ENCODE measurements at places on chromosomes 6 and 20. TPM values are rescaled to one million over a fixed set of nuclear protein-coding genes. Genes with fewer than 3 reads are reported as not detected.
A peak's percentile ranks its signal among the peaks of the same experiment; 100 is the strongest.

- H3K4me1 ChIP-seq = peaks cover 11% of the 10 kb centered on the region
- no peak for DNase-seq
- no peaks in the 10 kb centered on the region for H3K27me3 ChIP-seq
- no peak overlapping the region for H3K4me3 ChIP-seq
- H3K27ac ChIP-seq = no peak overlapping the region
- H3K36me3 ChIP-seq = no peaks in the 10 kb centered on the region
These were observed 189.8 kb downstream of the ZDHHC14 start for GRCh38 chr6:157570752-157571151.

GRCh38 chr20:57998981-57999464 lies 229.4 kb downstream of the ANKRD60 start:
- peaks cover 15% of the 10 kb centered on the region for H3K27me3 ChIP-seq
- no peak overlapping the region for H3K27ac ChIP-seq
- no peaks in the 10 kb centered on the region for H3K36me3 ChIP-seq
- no peak for DNase-seq
- H3K4me3 ChIP-seq = peak overlapping the region; percentile 28

DNA sequence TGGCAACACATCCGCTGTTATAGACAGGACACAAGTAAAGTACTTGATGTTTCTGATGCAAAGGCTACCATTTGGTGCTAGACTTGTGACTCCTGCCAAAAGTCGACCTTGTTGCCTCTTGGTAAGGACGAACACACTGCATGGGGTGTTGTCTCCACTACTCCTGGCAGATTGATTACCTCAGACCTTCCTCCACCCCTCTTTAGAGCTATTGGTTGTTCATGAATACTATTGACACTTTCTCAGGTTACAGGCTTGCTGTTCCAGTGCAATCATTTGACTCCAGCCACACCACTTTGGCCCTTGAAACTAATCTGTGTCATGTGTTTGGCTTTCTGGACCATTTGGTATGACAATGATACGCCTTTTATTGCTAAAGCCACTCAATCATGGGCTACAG lies 62.3 kb downstream of the TRMT11 start:
- H3K36me3 ChIP-seq = no peaks in the 10 kb centered on the region
- no peak overlapping the region for H3K27ac ChIP-seq
- H3K4me1 ChIP-seq = no peaks in the 10 kb centered on the region
- no peak overlapping the region for H3K4me3 ChIP-seq

- no peak overlapping the region for H3K27ac ChIP-seq
- DNase-seq = no peak
- H3K36me3 ChIP-seq = no peaks in the 10 kb centered on the region
- no peak overlapping the region for H3K4me3 ChIP-seq
- no peaks in the 10 kb centered on the region for H3K27me3 ChIP-seq
- H3K4me1 ChIP-seq = peaks cover 7% of the 10 kb centered on the region
These were observed 1.5 kb upstream of the GOPC start for GRCh38 chr6:117603821-117604220.

DNA sequence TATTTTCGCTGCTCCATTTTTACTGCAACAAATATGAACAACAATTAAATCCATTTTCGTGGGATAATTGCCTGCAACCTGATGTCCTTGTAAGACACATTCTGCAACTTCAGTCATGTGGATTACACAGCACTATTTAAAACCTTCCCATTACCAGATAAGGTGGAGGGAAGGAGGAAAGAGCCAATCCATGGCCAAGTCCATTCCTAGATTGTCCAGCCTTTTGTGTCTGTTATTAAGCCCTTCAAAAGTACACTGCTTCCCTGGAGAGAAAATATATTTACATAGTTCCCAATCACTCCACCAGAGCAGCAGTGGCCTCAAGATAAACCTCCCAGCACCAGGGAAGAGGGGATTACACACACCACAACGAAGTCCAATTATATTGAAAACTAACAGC lies 347.9 kb downstream of the CDH26 start:
- no peaks in the 10 kb centered on the region for H3K27me3 ChIP-seq
- no peak overlapping the region for H3K4me3 ChIP-seq
- no peaks in the 10 kb centered on the region for H3K4me1 ChIP-seq
- no peak overlapping the region for H3K27ac ChIP-seq
- H3K36me3 ChIP-seq = no peaks in the 10 kb centered on the region
- DNase-seq = no peak

GRCh38 chr20:58389324-58389967 lies 417 bp downstream of the VAPB start:
- peak overlapping the region; percentile 54 for H3K27ac ChIP-seq
- no peaks in the 10 kb centered on the region for H3K36me3 ChIP-seq
- no peaks in the 10 kb centered on the region for H3K27me3 ChIP-seq
- DNase-seq = peak; percentile 77
- peaks cover 14% of the 10 kb centered on the region for H3K4me1 ChIP-seq

DNA sequence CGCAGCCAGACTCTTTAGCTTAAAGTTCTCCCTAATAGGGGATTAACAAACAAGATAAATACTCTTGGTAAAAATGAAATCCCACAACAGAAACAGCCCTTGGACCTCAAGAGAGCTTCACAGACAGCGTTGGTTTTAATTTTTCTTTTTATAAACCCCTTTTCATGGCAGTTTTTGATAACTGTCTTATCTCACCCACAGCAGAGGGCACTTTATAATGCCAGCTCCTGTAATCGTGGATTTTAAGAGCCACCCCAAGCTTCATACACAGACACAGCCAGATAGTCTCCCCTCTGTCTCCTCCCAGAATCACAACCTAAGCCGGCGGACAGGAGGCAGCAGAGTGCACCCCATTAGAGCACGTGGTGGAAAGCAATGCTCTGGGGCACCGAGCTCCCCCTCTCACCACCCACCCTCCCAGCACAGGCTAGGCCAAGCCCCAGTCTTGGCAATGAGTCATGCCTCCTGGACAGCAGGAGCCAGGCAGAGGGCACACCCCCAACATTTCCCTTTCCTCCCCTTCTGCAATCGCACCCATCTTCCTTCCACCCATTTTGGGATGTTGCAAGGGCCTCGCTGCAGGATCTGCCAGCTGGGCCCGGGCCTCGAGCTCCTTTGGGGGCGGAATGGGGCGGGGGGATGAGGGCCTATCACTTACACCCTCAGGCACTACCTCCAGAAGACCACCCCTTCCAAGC lies 2.4 kb downstream of the JAG1 start:
- H3K4me3 ChIP-seq = peak overlapping the region; percentile 87
- peak; percentile 80 for DNase-seq
- no peak overlapping the region for H3K27ac ChIP-seq
- H3K4me1 ChIP-seq = peaks cover 47% of the 10 kb centered on the region

GRCh38 chr6:16057446-16057845 lies 71.4 kb upstream of the MYLIP start:
- no peaks in the 10 kb centered on the region for H3K4me1 ChIP-seq
- H3K27ac ChIP-seq = no peak overlapping the region
- no peaks in the 10 kb centered on the region for H3K27me3 ChIP-seq
- H3K36me3 ChIP-seq = no peaks in the 10 kb centered on the region
- DNase-seq = no peak

DNA sequence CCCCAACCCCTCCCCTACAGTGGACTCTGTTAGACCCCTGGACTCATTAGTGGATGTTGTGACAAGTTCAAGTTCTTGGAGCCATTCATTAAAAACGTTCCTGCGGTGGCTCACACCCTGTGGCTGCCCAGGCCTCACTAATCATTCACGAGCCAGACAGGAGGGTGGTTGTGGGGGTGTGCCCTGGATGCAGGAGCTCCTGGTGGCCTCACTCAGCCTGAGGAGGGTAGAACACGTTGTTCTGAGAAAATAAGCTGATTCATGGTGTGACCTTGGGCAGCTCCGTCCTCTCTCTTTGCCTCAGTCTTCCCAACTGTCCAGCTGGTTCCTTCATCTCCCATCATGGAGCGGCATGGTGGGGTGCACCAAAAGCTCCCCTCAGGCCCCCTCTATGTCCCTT lies 16.7 kb downstream of the SLC13A3 start:
- no peak overlapping the region for H3K4me3 ChIP-seq
- H3K27ac ChIP-seq = no peak overlapping the region
- peaks cover 22% of the 10 kb centered on the region for H3K4me1 ChIP-seq

- H3K27me3 ChIP-seq = no peaks in the 10 kb centered on the region
- H3K27ac ChIP-seq = no peak overlapping the region
- H3K4me3 ChIP-seq = no peak overlapping the region
These were observed 54.4 kb downstream of the RTN4IP1 start for GRCh38 chr6:106574741-106575458.

GRCh38 chr20:1269850-1270249 lies 3.8 kb downstream of the SNPH start:
- peaks cover 28% of the 10 kb centered on the region for H3K27me3 ChIP-seq
- H3K27ac ChIP-seq = no peak overlapping the region
- H3K4me3 ChIP-seq = no peak overlapping the region
- H3K36me3 ChIP-seq = no peaks in the 10 kb centered on the region

DNA sequence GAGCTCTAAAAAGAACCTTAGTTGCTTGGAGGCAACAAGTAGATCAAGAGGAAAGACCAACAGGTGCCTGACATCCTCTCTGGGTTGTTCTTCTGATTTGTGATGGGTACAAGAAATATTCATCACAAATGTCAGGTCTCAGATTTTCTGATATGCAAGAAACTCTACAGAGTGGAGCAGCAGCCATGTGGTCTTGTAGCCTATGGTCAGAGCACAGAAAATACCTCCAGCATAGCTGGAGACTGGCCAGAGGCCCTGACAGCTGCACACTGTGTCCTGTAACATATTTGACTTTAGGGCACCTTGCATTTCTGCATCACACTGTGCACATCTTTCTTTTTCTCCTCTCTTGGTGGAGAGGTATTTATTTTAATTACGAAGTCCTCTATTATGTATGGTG lies 116.3 kb downstream of the GMPR start:
- H3K27me3 ChIP-seq = no peaks in the 10 kb centered on the region
- DNase-seq = no peak
- peaks cover 9% of the 10 kb centered on the region for H3K4me1 ChIP-seq
- H3K36me3 ChIP-seq = no peaks in the 10 kb centered on the region

DNA sequence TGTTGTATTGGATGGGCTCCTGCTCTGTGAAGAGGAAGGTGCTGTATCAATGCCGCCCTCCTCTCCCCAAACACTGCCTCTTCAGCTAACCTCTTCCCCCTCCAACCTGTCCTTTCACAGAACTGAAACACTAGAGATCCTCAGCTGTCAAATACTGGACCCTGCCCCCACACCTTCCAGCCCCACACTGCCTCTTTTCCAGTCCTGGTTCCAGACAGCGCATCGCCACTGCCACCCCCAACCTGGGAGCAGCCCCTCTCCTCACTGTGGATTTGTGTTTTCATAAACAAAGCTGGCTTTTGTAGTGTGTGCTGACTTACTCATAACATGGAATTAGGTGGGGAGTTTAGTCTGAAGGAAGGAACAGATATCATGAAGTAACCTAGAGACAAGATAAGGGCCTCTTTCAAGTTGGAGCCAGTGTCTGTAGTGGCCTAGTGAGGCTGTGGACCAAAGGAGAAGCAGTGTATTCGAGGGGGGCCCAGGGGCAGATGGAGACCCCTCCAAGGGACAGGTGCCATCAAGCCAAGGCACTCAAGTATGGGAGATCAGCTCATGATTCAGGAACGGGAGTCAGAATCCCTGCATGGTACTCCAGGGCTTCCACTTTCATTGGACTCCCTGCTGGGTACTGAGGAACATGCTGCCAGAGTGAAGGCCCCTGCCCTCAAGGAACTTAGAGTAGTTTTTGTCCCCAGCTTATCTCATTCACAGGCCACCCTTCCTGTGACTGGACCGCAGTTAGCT lies 2.1 kb downstream of the SCUBE3 start:
- no peak for DNase-seq
- no peak overlapping the region for H3K27ac ChIP-seq
- H3K27me3 ChIP-seq = peaks cover 28% of the 10 kb centered on the region
- H3K4me3 ChIP-seq = peak overlapping the region; percentile 73
- no peaks in the 10 kb centered on the region for H3K36me3 ChIP-seq
- H3K4me1 ChIP-seq = peaks cover 66% of the 10 kb centered on the region

The FAM184A gene
- 9.8 TPM for total RNA-seq

The TRIM31 gene
- not detected for total RNA-seq

The ULBP3 gene
- total RNA-seq = 7.1 TPM

The NDUFAF5 gene
- total RNA-seq = 16.9 TPM

The BANF2 gene
- total RNA-seq = not detected

Data from neural progenitor cell (in vitro differentiated cells).